ENCODE measurements at places on chromosomes 7 and 10. TPM values are rescaled to one million over a fixed set of nuclear protein-coding genes. Genes with fewer than 3 reads are reported as not detected.
A peak's percentile ranks its signal among the peaks of the same experiment; 100 is the strongest.

The GLCCI1 gene
- 69.8 TPM for total RNA-seq

GRCh38 chr7:95628831-95629439 lies 32.6 kb upstream of the PDK4 start:
- peaks cover 12% of the 10 kb centered on the region for H3K4me1 ChIP-seq
- no peak for DNase-seq
- no peak overlapping the region for H3K27ac ChIP-seq
- no peaks in the 10 kb centered on the region for H3K36me3 ChIP-seq
- H3K27me3 ChIP-seq = no peaks in the 10 kb centered on the region
- H3K4me3 ChIP-seq = no peak overlapping the region

The OSBPL3 gene
- 36.8 TPM for total RNA-seq

GRCh38 chr10:30974773-30975415 lies 56.8 kb downstream of the ZNF438 start:
- H3K4me3 ChIP-seq = no peak overlapping the region
- H3K4me1 ChIP-seq = peaks cover 8% of the 10 kb centered on the region
- H3K27me3 ChIP-seq = no peaks in the 10 kb centered on the region
- H3K27ac ChIP-seq = no peak overlapping the region
- no peak for DNase-seq
- no peaks in the 10 kb centered on the region for H3K36me3 ChIP-seq

The ADCY1 gene
- total RNA-seq = 7.5 TPM

- no peak overlapping the region for H3K27ac ChIP-seq
- no peaks in the 10 kb centered on the region for H3K4me1 ChIP-seq
- H3K4me3 ChIP-seq = no peak overlapping the region
- no peaks in the 10 kb centered on the region for H3K27me3 ChIP-seq
- no peak for DNase-seq
Observed at GRCh38 chr7:149644754-149645153, 128.6 kb downstream of the ZNF467 start.

The EPHB4 gene
- 38.0 TPM for total RNA-seq

The VSIR gene
- 27.2 TPM for total RNA-seq

- H3K27ac ChIP-seq = peak overlapping the region; percentile 80
- DNase-seq = peak; percentile 95
- H3K36me3 ChIP-seq = no peaks in the 10 kb centered on the region
- peaks cover 38% of the 10 kb centered on the region for H3K4me1 ChIP-seq
Observed at GRCh38 chr10:71621231-71622153, 98.1 kb downstream of the C10orf105 start.

The BICC1 gene
- total RNA-seq = 12.4 TPM

- peaks cover 10% of the 10 kb centered on the region for H3K4me1 ChIP-seq
- H3K27me3 ChIP-seq = no peaks in the 10 kb centered on the region
- H3K27ac ChIP-seq = no peak overlapping the region
- peaks cover 9% of the 10 kb centered on the region for H3K36me3 ChIP-seq
Observed at GRCh38 chr10:102038410-102038809, 17.6 kb downstream of the ARMH3 start.

DNA sequence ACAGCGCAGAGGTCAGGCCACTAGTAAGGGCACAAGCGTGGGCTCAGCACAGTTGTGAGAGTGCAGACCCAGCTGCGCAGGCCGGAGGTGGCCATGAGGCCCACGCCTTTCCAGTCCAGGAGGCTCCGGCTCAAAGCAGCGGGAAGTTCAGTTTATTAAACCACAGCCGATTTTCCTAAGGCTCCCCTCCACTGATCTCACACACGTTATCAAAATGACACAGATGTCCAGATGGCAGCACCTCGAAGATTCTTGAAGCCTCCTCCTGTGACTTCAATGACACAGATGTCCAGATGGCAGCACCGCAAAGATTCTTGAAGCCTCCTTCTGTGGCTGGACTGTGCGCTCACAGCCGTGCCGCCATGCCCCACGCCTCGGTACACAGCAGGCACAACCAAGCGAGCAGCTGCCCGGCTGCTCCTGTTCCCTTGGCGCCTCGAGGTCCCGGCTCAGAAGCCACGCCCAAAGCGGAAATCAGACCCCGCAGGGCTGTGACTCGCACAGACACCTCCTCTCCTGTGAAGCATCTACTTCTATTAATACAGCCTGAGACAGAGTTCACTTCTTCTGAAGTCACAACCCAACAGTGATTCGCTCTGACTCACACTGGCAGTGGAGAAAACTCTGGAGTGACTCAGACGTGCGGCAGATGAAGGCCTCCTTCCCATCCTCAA lies 122.7 kb downstream of the MAD1L1 start:
- H3K27me3 ChIP-seq = no peaks in the 10 kb centered on the region
- H3K36me3 ChIP-seq = no peaks in the 10 kb centered on the region
- no peak overlapping the region for H3K4me3 ChIP-seq
- no peak for DNase-seq
- H3K27ac ChIP-seq = peak overlapping the region; percentile 23

DNA sequence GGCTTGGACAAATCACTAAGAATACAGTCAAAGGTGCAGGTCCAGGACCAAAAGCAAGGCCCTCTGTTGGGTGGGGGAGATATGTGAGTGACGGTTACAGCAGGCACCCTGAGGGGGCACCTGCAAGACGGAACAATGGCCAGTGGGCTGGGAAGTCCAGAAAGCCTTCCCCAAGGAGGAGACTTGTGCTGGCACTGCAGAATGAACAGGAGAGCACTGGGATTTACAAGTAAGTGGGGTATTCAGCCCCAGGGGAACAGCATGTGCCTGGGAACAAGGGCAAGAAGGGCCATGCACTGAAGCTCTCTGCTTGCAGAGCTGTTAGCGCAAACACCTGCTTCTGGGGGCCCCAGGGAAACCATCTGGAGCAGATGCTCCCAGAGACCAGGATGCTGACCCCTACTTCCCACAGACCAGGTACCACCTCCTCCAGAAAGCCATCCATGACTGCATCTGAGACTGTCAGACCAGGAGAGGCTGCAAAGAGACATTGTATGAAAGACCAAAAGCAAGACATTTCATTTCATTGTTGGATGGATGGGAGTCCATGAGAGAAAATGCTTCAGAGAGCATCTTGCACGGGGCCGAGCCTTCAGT lies 24.6 kb upstream of the ZMIZ1 start:
- H3K4me3 ChIP-seq = no peak overlapping the region
- no peaks in the 10 kb centered on the region for H3K36me3 ChIP-seq
- DNase-seq = no peak
- H3K27ac ChIP-seq = no peak overlapping the region
- peaks cover 3% of the 10 kb centered on the region for H3K4me1 ChIP-seq

The HOXA2 gene
- total RNA-seq = 2.6 TPM

- no peak overlapping the region for H3K27ac ChIP-seq
- H3K36me3 ChIP-seq = no peaks in the 10 kb centered on the region
- no peak overlapping the region for H3K4me3 ChIP-seq
- peak; percentile 84 for DNase-seq
- H3K4me1 ChIP-seq = peaks cover 12% of the 10 kb centered on the region
- H3K27me3 ChIP-seq = no peaks in the 10 kb centered on the region
Observed at GRCh38 chr7:64653721-64654401, 12.1 kb upstream of the ZNF107 start.
